ENCODE measurements at places on chromosomes 3 and 15.

DNA sequence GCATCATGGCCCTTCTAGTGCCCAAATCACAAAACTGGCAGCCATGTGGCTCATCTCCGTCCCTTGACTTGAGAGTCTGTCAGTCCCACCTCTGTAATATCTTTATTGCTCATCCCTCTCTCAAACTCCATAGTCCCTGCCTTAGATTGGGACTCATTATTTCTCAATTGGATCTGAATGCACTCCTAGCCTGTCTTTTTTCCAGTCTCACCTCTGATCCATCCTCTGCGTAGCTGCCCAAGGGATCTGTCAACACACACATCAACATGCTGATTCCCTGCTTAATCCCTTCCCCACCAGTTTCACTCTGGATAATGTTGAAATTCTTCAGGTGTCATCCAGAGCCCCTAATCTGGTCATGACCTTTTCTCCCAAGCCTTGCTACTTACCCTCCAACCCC lies 39.3 kb downstream of the NMNAT3 start:
- DNase-seq, result no peak

DNA sequence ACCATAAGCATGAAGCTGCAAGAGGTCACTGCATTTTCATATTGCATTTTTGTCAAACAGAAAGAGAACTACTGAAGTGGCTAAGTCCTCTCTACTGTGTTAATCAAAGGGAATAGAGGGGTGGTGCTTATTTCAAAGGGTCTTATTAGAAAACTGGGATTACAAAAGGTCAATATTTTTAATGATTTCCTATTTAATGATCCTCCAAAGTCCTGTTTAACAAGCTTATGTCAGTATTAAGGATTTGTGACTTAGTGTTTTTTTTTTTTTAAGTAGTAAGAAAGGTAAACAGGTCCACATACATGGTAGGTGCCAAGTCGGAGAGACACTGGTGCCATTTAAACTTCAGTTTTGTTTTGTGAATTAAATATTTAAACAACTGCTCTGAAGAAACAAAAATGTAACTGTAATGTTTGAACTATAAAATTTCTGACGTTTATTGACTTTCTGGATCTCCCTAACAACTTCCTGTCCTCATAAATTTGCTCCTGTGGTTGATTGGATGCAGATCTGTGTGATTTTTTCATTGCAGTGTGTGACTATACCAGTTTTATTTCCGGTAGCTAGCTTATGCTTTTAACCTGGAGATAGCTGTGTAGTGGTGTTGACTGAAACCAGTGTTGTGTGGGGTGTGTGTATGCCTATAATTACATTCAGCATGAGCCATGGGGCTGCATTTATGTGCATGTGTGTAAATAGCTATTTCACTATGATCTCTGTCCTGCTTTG lies 8.6 kb upstream of the CACNA1D start:
- DNase-seq, result no peak

DNA sequence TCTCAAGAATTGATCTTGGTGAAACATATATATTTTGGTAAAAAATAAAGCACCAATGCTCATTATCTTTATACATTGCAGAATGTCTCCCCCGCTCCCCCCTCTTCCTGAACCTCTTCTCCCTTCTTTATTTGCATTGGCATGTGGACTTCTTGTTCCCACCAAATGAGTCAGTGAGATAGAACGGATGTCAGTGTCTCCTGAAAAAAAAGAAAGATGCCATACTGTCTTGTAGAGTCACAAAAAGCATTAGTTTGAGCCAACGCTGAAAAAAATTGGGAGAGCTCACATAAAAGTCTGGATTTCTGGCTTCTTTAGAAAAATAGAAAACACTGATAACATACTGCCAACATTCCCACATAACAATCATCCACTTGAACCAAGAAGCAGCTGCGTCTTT lies 32.0 kb upstream of the STXBP5L start:
- no peak for DNase-seq

DNA sequence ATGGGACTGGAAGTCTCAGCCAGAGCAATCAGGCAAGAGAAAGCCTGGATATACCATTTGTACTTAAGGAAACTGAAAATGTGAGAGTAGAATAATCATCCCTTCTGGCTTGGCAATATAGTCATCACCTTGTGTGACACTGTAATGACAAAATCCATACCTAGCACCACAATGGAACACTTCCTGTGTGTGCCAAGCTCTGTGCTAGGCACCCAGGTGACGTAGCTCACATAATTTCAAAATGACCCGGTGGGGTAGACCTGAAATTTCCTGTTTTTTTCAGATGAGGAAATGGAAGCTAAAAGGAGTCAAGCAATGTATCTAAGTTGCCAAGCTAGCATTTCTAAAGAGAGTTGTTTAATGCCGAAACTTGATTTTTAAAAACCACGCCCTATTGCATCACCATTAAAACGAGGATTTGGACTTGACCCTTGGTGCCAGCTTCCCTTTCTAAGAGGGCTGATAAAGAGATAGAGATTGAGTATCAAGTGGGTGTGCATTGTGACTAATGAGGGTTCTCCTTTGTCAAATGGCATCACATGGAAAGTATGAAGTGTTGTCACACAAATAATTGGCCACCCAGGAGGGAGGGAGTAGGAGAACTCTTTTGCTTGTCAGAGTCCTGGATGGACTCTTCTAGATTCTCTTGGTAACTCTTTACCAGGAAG lies 141.3 kb upstream of the PDZRN3 start:
- DNase-seq, result no peak

GRCh38 chr3:112761062-112761638 lies 85.5 kb downstream of the CD200R1L start:
- no peak for DNase-seq

DNA sequence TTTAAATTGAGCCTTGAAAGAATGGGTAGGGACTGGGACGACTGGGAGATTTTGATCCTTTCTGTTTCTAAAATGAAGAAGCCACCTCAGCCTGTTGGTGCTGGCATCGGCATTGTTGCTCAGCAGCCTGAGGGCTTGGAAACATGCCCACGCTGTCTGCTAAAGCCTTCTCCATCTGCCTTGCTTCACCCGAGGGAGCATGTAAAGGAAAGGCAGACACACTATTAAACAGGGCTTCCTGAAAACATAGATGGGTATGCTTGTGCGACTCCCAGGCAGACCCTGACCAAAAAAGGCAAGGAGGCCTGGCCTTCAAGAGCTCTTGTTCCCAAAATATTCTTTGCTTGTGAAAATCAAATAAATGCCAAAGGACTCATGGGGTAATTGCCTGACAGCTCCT lies 84.2 kb upstream of the SLC4A7 start:
- no peak for DNase-seq

- DNase-seq, result no peak
Measured at GRCh38 chr3:50675179-50676030, 678 bp downstream of the DOCK3 start.

DNA sequence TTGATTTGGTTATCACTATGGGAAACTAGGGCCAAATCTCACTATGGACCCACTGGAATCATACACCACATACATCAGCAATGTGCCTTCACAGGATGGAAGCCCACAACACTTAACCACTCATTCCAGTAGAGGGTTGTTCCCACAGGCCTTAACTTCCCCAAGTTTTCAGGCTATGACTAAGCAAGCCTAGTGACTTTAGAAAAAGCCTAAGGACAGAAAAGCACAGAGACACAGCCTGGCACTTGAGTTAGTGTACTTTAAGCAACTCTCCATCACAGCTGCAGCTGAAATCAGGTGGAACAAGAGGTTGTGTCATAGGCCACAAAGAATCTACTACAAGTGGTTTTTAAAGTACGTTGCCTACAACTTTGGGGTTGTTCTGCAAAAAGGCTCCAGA lies 128.7 kb downstream of the LRRN1 start:
- no peak for DNase-seq

DNA sequence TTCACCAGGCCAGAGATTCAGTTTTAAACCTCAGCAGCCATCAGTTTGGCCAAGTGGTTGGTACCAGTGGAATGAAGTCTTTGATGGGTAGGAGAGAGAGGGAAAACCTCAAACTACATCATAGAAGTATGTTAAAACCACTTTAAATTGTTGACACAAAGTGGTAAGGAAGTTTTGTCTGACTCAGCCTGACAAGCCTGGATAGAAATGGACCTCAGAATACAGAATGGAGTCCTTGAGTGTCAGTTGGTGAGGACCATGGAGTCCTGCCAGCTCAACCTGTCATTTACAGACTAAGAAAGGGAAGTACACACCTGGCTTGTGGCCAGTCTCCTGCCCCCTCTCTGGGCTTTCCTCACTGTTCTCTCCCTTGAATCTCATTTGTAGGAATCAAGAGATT lies 12.1 kb downstream of the EAF1 start:
- DNase-seq, result no peak

DNA sequence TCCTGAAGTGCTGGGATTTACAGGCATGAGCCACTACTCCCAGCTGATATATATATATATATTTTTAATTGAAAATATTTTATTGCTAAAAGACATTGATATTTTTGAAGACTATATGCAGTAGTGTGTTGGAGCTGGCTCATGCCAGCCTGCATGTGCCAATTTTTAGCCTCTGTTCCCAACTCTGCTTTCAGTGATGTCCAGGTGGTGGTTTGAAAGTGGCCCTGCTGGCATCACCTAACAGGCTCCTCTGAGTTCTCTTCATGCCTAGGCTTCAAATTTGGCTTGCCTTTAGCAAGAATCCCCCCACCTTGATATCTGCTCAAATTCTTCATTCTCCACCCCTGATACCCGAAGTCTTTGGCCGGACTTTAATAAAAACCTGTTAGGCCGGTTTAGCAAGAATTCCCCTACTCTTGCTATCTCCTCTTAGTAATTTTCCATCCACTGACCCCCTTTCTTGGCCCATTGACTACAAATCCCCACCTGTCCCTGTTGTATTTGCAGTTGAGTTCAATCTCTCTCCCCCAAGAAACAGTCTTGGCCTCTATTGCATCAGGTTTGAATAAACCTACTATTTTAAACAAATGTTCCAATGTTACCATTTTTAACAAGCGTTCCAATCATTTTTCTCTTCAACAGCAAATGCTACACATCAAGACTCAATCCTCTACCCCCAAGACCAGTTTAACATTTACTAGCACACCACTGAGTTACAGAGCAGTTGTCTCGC lies 23.9 kb upstream of the CTSH start:
- DNase-seq, result no peak

GRCh38 chr3:156509189-156510174 lies 45.4 kb downstream of the SSR3 start:
- no peak for DNase-seq

DNA sequence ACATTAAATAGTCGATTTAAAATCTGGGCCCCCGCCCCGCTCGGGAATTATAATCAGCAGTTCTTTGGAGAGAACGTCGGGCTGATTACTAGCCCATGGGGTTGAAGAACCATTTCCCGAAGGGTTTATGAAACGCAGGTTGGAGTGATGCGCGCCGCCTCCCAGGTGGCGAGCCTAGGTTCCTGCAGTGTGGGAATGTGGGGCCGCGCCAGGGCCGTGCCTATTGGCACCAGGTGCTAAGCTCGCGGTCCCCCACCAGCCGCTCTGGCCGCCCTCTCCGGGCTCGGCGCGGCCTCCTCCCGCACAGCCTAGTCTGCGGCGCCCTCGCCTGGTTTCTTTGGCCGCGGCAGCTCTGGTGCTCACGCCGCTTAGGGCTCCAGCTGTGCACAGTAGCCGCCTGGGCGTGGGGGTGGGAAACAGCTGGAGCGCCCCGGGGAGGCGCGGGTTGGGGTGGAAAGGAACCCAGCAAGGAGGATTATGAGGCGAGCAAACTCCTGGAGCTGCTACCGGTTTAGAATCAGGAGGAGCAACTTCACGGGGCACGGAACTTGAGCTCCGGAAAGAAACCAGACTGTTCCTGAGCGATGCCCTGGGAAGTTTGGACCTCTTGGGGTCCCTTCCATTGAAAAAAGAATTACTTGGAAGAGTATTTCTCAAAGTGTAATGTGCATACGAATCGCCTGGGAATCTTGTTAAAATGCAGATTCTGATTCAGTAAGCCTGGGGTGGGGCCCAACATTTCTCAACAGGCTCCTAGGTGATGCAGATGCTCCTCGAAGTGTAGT lies 5.6 kb upstream of the MECOM start:
- DNase-seq, result peak; percentile 65

DNA sequence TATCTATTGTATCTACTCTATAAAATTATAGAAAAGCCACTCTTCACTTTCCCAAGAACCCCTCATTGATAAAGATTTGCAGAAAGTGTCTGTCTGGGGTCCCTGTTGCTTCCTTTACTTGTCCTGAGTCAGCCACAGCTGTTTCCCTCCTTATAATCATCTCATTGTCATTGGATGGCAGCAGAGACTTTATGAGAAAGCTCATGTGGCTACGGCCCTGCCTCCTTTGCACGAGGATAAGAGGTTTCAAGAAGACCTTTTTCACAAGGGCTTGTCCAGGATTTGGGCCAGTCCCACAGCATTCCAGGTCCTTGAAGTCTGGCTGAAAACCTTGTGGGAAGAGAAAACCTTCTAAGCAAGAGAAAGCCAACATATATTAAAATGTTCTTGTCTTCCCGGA lies 41.9 kb upstream of the THBS1 start:
- DNase-seq, result no peak

GRCh38 chr15:78904599-78905358 lies 32.1 kb downstream of the MORF4L1 start:
- DNase-seq, result no peak

DNA sequence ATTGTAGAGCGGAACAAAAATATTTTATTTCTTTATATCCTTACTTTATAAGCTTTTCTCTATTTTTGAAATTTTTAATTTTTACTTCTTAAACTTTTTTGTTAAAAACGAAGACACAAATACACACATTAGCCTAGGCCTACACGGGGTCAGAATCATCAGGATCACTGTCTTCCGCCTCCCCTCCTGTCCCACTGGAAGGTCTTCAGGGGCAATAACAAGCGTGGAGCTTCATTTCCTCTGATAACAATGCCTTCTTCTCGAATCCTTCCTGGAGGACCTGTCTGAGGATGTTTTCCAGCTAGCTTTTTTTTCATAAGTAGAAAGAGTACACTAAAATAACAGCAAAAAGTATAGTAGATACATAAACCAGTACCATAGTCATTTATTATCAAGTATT lies 77.7 kb upstream of the DGKG start:
- DNase-seq, result no peak

DNA sequence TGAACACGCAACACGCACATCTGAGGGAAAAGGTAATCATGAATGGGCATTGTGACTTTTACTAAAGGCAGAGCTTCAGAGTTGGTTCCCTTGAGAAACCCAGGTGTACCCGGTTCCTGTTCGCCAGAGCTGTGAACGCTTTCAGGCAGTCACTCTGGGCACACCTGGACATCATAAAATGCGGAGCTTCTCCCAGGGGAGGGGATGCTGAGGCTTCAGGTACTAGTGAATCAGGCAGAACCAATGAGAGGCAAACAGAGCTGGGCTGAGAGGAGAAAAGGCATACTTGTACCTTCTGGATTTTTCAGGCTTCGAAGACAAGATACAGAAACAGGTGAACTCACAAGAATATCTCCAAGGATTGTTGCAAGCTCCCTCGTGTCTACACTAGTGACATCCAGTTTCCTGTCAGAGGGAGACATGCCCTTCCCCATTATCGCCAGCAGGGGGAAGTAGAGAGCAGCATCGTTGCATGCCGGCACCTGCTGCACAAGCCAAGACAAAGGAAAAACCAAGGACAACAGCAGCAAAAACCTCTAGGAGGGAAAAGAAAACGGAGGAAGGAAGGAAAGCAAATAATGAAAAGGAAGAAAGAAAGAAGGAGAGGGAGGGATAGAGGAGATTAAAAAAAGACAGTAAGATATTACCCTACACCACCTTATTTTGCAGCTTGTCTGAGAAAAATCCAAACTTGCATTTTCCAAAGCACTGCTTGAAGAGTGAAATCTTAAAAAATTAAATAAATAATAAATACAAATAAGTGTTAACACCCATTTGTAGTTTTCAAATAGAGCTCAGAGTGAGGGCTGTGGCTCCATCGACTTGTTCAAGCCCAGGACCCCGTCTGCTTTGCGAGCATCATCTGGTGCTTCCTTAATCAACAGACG lies 2.0 kb downstream of the AHSG start:
- DNase-seq, result peak; percentile 76

Measured in liver (tissue), 10 donors.